Esophagus squamous epithelium (tissue), 5 donors: ENCODE measurements at places on chromosomes 16 and 17. TPM values are rescaled to one million over a fixed set of nuclear protein-coding genes. Genes with fewer than 3 reads are reported as not detected.

CNTNAP4 gene
- total RNA-seq = not detected

KRT20 gene
- not detected for total RNA-seq

CHST6 gene
- 6.9 TPM for total RNA-seq

DNA sequence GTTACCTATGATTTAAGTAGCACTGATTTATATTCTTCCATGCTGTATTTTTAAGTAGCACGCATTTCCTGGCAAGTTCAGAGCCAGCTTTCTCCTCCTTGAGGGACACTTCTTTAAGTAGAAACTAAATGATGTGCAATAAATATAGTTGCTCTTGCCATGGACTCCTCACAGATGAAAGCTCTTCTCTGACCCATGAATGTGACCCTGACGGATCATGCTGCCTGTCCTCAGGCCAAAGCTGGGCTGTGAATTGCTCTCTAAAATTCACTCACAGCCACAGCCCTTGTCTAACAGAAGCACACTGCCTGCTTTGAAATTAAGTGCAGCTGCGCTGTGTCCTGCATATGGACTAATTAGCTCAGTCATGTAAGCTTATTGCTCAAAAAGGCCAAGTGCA lies 438.8 kb downstream of the PMP22 start:
- DNase-seq = no peak

DNA sequence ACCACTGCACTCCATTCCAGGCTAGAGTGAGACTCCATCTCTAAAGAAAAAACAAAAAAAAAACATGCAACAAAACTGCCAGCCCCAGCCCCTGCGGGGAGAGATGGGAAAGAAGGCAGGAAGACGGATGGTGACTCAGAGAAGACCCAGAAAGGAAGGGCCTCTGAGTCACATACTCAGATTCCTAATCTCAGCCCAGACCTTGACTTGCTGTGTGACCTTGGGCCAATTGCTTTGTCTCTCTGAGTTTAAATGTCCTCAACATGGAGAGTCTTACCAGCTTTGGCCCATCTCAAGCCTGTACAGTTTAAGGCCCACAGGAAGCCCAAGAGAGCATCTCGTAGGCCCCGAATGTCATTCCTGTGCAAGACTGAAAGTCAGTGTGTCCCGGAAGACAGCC lies 86.5 kb upstream of the LHX1 start:
- DNase-seq = no peak

DNA sequence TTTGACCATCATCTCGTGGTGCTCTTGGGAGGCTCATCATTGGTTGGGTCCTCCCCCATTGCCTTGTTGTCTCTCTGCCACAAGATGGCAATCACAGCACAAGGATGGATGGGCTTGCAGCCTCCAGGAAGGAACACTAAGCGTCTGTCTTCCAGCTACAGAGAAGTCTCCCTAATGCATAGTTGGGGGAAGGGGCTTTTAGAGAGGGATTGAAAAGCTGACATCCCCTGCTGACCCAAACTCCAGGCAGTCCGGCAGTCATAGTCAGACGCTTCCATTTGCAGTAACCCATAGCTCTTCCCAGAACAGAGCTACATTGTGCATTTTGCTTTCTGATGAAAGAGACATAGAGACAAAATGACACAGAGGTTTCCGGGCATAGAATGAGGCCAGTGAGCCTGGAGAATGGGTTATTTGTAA lies 111.4 kb downstream of the UTP18 start:
- no peak for DNase-seq

DNA sequence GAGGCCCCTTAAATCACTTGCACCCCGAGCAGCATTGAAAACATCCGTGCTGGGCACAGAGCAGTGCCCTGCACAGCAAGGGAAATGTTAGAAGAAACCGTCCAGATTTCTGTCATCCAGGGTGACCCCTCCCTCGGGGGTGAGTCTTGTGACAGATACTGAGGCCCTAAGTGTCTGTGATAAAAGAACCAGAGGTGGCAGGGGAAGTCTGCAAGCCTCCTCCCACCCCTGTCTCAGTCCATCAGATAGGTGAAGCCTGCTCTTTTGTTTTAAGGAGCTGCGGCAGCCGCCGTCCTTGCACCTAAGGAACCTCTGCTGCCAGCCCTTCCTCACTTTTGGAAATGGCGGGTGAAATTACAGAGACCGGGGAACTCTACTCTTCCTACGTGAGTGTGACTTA lies 845 bp upstream of the NAT9 start:
- no peak for DNase-seq

DNA sequence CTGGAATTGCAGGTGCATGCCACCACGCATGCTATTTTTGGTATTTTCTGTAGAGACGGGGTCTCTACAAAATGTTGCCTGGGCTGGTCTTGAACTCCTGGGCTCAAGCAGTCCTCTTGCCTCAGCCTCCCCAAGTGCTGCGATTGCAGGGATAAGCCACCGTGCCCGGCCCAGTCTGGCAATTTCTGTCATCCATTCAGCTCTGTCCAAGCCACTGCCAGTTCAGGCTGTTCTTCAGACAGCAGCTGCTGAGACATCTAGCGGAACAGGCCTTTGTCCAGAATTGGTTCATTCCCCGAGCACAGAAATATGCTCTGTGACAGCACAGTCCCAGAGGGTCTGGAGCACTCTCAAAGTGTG lies 5.4 kb downstream of the SLC47A1 start:
- no peak for DNase-seq

- no peak for DNase-seq
Observed at GRCh38 chr16:23469814-23470213, 16.8 kb upstream of the COG7 start.

DNA sequence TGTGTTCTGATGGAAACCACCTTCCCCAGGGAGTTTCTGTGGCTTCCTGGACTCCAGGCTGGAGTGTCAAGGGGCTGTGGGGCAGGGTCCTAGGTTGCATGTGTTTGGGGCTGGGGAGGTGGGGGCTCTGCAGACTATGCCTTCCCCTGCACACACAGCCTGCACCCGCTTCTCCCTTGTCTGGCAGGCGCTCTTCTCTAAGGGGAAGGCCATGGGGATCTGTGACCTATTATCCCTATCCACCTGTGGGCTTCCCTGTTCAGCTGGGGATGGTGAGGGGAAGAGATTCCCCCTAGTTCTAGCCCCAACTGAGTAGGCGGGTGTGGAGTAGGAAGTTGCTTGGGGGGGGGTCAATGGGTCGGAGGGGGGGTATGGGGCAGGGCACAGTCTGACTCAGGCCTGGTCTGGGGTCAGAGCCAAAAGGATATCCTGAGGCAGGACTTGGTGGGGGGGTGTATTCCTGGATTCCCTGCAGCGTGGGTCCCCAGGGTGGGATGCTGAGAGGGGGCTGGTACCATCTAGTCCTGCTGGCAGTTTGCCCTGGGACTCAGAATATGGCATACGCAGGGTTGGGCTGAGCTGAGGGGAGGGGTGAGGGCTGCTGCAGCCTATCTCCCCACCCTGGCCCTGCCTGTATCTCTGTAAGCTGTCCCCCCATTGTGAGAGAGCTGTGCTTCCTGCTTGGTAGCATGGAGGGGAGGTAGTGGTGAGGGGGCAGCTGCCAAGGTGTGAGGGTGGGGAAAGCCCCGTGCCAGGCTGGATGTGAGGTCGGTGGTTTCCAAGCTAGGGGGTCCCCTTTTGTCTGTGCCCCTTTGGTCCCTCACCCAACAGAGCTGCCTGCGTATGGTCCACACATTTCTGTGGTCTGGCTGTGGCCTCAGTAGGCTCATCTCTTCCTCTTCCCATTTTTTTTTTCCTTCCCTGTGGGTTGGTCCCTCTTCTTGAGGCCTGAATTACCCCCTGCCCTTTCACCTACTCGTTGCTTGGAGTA lies 14.7 kb downstream of the RARA start:
- no peak for DNase-seq

DNA sequence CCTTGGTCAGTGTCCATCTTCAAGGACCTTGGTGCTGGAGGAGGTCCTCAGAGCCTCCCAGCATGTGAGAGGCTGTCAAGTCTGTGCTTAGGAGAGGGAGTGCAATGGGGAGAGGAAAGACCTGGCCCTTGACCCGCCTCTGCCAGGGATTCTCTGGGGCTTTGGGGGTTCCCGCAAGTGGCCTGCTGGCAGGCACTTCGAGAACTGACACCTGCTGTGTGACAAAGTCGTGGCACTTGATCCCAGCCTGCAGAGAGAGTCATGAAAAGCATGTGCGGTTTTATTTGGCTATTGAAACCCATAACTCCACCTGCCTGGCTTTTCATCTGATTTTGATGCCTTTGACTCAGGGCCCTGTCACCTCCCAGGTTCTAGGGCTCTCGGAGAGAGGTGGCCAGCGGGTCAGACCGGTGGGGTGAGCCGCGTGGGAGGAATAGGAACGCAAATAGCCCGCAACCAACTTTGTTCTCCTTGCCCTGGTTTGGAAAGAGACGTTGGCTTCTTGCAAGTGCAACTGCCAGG lies 42.8 kb upstream of the GSE1 start:
- DNase-seq = no peak

DNA sequence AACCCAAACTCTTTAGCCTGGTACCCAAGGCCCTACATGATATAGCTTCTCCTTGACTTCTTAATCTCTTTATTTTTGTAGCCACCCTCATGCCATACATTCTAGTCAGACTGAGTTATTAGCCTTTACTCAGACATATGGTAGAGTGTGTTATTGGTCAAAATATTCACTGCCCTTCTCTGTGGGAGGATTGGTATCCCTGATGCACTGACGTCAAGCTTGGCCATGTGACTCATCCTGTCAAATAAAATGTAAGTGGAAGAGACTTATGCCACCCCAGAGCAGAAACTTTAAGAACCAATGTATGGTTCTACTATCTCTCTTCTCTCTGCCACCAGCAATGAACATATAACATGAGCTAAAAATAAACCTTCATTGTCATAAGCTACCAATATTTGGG lies 12.2 kb upstream of the BEAN1 start:
- DNase-seq = no peak

GRCh38 chr16:50114357-50115129 lies 38.6 kb upstream of the TENT4B start:
- DNase-seq = no peak

- DNase-seq = no peak
Observed at GRCh38 chr16:16988963-16989362, 481.8 kb downstream of the XYLT1 start.

DNA sequence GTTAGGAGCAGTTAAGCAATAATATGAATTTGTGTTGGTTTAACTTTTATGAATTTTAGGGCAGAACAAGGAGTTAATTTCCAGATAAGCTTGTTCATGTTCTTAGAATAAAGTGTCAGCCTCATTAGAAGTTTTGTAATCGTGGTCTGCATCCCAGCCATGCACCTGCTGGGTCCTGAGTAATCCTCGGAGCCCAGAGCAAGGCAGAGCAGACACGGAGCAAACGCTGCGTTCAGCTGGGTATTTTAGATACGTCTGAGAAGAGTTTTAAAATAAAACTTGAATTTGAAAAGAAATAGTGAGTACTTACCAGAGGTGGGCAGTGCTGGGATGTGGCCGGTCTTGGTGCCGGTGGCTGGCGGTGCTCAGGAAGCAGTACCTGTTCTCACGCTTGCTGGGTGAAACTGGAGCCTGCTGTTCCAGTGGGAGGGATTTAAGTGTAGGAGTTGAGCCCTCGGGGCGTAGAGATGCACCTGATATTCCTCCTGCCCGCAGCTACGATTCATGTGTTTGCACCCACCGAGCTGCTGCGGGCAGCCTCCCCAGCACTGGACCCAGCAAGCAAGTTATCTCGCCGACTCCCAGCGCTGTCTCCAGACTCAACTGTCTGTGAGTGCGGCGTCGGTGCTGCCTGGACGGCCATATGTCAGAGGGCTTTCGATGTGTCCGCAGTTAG lies at the start of gene ZNF750:
TSS of gene ZNF750 (minus strand) at position 406 of the 676 bp plus-strand sequence. CDS start 7,568 bp downstream, outside the sequence.
- no peak for DNase-seq

- DNase-seq = no peak
Observed at GRCh38 chr16:78972006-78972405, 628.5 kb downstream of the MAF start.

GRCh38 chr16:54356391-54356790 lies 69.8 kb upstream of the IRX3 start:
- DNase-seq = no peak

DNA sequence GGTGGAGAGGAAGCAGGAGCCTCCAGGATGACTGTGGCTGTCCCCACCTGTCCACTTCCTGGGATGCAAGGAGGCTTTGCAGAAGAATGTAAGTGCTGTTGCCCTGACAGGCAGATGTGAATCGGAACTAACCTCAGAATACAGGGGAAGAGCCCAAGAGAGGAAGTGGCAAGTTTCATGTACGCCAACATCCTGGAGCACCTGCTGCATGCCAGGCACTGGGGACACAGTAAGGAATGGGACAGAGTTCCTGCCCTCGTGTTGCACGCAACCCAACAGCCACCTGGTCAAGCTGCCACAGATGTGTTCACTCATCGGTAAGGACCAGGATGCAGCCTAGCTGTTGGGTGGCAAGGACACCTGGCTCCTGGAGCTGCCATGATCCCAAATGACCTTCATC lies 98.6 kb upstream of the RPL38 start:
- DNase-seq = no peak

DNA sequence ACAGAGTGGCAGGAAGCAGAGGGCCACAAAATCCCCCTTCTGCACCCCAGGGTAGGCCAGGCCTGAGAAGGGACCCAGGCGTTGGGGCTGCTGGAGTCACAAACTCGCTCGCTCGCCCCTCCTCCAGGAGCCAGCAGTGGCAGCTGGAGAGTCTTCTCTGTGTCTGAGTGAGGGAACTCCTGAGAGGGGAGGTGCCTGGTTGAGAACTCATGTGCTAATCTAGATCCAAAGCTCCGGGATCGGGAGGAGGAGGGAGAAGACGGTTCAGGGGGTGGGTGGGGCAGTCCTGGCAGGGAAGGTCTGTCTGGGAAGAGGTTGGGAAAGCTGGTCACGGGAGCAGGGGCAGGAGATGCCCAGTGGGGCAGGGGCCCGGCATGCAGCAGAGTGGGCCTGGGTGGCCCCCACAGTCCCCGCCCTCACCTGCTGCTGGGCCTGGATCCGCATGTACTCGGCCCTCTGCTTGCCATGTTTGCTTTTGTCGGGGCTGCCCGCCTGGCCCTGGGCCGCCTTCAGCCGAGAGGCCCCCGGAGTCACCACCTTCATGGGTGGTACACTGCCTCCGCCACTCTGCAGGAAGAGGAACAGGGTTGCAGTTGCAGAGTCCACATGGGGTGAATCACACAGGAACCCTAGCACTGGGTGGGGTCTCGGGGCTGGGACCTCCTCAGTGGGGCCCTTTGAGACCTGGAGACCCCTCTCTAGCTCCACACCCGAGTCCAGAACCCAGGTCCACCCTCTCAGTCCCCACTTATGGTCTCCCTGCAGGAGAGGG lies 62.2 kb downstream of the SRCIN1 start:
- DNase-seq = no peak

DNA sequence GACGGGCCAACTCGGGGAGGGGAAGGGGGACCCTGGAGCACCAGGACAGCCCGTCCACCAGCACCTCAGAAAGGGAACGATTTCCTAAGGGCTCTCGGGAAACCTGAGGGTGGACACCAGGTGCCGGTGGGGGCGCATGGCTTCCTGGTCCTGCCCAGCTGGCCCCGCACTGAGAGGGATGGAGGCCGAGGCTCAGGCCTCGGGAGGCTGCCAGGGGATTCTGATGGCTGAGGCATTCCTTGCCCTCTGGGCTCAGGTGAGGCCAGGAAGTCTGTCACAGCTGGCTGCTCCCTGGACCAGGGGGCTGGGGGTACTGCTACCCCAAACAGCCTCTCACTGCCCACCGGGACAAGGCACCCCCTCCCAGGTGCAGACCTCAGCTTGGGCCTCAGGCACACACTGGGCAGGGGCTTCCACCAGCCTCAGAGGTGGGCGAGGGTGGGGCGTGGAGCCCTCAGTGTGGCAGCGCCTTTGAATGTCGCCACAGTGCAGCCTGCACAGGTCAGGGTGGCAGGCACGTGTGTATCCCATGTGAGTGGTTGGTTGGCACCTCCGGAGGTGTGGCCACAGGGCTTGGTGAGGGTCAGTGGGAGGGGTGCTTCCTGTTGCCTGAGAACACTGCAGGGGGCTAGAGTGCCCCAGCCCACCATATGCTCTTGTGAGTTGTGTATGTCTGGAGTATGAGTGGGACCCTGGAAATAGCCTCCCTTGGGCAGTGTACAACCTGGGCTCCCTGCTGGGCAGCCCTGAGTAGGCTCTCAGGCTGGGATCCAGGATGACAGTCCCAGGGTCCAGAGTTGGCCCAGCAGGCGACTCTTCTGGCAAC lies 3.9 kb upstream of the FSCN2 start:
- DNase-seq = no peak
